ENCODE measurements at places on chromosomes 6 and 20. TPM values are rescaled to one million over a fixed set of nuclear protein-coding genes. Genes with fewer than 3 reads are reported as not detected.

The NOX3 gene
- total RNA-seq = not detected

The EBF4 gene
- total RNA-seq = 7.6 TPM

DNA sequence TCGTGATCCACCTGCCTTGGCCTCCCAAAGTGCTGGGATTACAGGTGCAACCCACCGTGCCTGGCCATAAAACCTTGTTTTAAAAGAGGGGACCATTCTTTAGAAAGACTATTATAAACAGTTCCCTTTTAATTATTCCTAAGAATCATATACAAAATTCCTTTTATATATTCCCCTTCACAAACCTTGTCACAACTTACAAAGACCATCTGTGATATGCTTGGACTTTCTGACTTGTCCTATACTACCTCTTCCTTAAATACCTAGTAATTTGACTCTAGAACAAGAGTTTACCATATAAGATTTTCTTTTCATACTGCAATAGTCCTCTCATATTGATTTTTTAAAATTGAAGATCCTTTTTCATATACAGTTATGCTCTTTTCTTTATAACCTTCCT lies 135.8 kb upstream of the PRSS16 start:
- no peak for DNase-seq

DNA sequence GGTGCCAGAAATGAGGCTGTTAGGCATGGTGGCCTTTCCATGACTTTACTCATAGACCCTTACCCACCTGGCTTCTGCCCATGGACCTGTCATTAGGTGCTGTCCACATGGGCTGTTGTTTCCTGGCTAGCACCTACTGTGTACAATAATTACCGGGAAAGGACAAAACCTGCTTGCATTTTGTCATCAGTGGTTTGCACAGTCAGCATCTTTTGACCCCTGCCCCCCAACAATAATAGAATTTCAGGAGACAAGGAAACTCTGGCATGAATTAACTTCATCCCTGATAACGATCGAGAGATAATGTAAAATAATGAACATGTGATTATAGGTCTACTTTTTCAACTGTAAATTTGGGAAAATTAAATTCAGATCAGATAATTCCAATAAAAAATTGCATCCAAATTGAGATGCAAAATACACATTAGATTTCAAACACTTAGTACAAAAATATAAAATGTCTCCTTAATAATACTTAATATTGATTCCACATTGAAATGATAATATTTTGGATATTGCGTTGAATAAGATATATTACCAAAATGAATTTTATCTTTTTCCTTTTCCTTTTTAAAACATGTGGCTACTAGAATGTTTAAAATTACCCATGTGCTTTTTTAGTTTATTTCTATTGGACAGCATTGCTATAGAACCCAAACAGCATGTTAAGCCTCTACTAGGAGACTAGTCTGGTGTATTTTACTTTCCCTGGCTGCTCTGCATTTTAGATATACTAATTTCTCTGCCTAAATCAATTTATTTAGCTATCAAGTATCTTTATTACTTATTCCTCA lies 12.4 kb downstream of the ANKRD66 start:
- no peak for DNase-seq

The GSTA3 gene
- not detected for total RNA-seq

Measured in activated CD4-positive, alpha-beta T cell treated with anti-CD3 and anti-CD28 coated beads, Interleukin-2, amount 10 ng/mL, durations not matched to agents 24 days and 14 days (primary cell).